ENCODE measurements at places on chromosomes 5 and 9. TPM values are rescaled to one million over a fixed set of nuclear protein-coding genes. Genes with fewer than 3 reads are reported as not detected.

HSPA5 gene
- total RNA-seq: 122 TPM

SPATA31C1 gene
- total RNA-seq: 0.21 TPM

LRRC70 gene
- 10.4 TPM for total RNA-seq

HMMR gene
- total RNA-seq: 17.7 TPM

SLC25A2 gene
- not detected for total RNA-seq

RNF183 gene
- total RNA-seq: 0.21 TPM

GRM6 gene
- total RNA-seq: not detected

OTP gene
- total RNA-seq: not detected

TMEM171 gene
- total RNA-seq: 0.41 TPM

DNA sequence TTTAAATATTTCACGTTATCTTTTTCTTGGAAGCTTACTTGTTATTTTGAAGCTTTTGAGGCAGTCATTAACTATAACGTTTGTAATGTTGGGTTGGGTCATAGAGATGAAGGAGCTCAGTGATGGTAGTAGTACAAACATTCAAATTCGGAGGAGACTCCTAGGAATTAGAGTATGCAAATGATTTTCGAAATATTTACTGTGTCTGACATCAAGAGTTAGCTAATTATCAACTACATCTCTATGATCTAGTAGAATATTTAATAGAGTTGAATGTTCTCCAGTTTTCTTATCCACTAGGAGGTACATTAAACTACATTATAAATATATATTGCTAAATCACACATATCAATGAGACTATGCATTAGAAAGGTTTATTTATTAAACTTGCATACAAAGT is 28.8 kb upstream of the C5orf24 start:
- DNase-seq: no peak

- DNase-seq: no peak
Observed at GRCh38 chr9:136857581-136858412, 5.7 kb downstream of the MAMDC4 start.

GRCh38 chr9:86675805-86676204 is 271.5 kb downstream of the GAS1 start:
- no peak for DNase-seq

DNA sequence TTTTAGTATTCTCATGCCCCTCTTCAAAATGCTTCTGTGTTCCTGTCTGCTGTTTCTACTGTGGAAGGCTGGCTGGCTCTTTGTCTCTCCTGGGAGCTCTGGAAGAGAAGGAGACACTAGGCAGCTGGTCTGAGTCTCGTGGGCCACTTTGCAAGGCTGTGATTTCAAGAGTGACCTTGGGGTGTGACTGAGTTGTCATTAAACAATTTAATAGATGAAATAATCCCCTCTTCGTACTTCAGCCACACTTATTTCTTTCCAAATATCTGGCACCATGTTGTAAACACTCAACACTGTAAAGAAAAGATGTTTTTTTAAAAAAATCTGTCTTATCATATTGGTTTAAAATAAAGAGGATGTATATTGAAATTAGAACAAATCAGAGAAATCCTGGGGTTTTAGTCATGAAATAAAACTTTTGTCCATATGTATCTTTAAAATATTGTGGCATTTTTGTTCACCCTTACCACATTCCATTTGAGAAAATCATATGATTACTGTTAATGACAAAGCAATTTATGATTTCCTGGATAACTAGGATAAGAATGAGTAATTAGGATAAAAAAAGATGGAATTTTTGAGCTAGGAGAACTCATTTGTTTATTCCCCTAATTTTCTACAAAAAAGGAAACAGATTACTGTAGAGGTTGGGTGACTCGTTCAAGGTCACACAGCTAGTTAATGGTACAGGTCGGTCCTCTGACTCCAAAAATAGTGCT is 200.8 kb downstream of the MAT2B start:
- DNase-seq: no peak

DNA sequence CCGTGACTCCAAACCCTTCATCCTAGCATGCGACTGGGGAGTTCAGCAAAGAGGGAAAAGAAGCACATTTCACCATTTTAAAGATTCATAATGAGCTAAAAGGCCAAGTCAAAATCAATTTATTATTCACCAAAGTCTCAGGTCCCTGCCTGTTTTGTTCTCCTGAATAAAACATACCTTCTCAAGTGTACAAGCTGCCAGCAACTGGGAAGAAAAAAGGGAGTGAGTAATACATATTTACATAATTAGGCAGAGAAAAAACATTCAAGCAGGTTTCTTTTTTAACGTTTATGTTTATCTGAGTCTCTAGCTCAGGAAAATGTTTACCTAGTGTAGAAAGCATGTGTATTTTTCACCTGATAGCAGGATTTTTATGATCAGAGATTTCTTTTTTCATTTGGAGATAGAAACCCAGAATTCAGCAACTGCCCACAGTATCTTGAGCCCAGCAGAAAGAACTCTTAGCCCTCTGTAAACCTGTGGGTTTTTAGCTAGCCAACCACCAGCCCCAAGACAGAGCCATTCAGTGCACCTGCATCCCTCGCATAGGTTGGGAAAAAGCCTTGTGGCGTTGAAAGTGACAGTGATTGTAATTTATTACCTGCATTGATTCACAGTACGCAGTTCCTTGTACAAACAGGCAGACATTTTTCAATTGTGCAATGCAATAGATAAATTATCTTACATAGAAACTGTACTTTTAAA is 117.9 kb upstream of the GRIA1 start:
- no peak for DNase-seq

GRCh38 chr9:5185220-5185840 is at the start of gene INSL6:
TSS of gene INSL6 (minus strand) at chr9:5185639. CDS start at chr9:5185602, 37 bp downstream.
- DNase-seq: no peak

DNA sequence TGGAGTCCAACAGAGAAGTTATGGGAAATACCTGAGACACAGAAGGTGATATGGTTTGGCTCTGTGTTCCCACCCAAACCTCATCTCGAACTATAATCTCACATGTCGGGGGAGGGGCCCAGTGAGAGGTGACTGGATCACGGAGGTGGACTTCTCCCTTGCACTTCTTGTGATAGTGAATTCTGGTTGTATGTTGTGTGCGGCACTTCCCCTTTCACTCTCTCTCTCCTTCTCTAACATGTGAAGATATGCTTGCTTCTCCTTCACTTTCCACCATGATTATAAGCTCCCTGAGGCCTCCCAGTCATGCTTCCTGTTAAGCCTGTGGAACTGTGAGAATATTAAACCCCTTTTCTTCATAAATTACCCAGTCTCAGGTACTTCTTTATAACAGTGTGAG is 96.1 kb downstream of the TMEM232 start:
- no peak for DNase-seq

DNA sequence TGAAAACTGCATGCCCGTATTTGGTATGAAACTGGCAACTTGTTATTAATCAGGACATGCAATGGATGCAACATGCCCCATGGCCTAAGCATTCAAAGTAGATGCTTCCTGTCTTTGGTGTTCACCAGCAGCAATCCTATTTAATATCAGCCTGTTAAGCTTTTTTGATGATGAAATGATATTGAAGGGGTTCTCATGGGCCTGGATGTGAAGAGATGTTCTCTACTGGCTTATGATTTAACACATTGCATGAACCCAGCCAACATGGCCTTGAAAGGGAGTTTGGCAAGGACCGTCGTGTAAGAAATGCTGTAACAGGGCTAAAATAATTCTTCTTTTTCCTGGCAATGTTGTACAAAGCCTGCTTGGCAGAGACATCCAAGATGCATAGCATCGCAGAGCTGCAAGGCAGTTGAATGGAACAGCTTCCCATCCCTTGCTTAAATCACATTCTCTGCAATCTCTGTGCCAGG is 111.2 kb downstream of the SMARCA2 start:
- peak; percentile 75 for DNase-seq

- DNase-seq: no peak
Observed at GRCh38 chr5:74974451-74975091, 77.8 kb downstream of the GCNT4 start.

DNA sequence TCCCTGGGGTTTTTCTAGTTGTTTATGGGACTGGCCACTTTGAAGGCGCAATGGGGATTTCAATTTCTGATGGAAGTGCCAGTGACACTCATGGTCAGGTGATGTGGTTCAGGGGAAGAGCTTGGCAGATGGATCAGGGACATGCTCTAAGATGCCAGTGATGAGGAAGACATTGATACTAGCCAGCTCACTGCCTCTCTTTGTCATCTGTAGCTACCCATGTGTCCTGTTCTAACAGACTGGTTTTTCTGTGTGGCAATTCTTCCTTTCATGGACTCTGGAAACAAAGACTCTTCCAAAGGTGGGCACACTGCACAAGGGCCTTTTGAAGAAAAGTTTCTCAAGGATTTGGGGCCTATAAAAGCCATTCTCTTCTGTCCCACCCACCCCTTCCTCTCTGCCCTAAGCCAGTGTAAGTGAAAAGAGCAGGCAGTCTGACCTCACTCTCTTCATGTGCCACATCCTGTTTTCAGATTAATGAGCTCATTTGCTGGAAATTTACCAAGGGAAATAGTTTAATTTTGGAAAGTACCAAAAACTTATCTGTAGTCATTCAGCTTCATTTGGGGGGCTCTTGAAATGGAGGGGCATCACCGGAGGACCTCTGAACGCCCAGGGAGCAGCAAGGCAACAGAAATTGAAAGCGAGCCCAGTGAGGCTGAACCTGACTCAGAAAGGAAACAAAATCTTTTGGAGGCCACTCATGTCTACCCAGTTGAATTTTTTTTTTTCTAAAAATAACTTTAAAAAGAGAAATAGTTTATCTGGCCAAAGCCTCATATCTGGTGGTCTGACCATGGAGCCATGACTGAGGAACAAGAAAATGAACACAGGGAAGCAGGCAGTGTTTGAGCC is 4.9 kb upstream of the TRAF1 start:
- DNase-seq: peak; percentile 40

DNA sequence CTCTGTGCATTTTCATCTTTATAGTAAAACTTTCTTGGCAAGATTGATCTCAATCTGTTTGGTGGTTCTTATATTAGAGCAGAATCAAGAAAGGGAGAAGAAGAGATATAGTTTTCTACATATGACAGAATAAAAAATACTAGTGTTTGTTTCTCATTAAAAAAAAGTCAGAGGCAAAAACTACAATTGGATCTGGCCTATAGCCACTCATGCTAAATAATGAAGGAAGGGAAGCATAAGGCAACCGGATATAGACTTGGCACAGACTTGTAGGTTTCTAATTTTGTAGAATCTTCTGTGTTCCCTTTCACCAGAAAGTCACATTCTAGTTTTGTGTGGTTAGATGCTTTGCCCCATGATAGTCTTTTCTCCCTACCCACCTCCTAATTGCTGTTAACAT is 306.2 kb downstream of the PIK3R1 start:
- DNase-seq: no peak

DNA sequence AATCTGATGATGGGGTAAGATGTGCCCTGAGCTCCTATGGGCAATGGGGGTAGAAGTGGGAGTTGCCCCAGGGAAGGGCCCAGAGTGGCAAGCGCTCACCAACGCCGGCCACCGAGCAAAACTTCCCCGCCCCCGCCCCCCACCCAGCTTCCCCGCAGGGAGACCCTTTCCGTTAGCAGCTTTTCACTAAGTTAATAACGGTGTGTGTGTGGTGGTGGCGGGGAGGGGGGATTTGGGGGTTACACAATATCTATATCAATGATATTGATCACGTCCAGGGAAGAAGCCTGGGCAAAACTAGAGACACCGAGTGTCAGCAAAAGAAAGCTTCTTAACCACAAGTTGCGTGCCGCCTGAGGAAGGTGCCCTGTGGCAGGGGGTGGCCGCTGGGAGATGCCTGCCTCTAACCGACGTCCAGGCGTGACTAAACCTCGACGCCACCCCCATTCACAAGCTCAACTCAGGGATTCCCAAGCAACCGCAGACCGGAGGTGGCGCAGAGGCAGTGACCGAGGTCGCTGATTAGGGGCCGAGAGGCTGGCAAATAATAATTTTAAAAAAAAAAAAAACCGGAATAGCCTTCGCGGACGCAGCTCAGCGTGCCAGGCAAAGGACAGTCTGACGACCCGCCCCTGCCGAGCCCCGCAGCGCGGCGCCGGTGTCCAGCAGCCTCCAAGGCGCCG is 222.6 kb downstream of the MEF2C start:
- no peak for DNase-seq
